ENCODE measurements at places on chromosomes 6 and 20.

- DNase-seq = no peak
Observed at GRCh38 chr6:104256646-104257045, 603.1 kb downstream of the HACE1 start.

GRCh38 chr6:13813621-13814175, 659 bp downstream of the MCUR1 start:
- DNase-seq = peak; percentile 36

DNA sequence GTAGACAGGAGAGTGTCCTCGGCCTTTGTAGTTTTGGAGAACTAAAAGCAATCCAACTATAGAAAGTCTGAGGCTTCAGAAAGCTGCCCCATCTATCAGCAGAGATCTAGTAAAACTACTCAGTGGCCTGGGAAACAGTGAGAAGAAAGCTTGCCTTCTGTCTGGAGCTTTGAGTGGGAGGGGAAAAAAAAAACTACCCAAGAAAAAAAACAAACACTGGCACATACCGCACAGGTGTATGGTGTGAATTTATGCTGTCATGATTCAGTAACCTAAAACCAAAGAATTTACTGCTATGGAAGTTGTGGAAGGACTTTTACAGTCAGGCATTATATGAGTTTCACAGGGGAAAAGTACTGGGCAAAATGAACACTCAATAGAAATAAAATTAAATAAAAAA, 280.5 kb downstream of the ADGRB3 start:
- DNase-seq = no peak

DNA sequence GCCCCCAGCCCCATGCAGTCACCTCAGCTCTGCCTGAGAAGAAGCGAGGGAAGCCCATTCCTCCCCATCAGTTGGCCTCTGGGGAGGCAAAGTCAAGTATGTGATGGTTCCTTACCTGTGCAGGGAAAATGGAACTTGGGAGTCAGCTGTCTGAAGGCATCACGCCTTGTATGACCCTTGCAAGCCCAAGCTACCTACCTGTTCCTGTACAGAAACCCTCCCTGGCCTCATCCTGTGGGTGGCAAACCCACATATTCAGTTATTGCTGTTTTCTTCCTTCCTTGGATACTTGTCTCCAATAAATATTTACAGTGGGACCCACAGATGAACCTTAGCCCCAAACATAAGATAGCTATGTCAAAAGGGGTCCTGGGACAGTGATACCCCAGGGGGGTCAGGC, 92.2 kb upstream of the MLN start:
- no peak for DNase-seq

DNA sequence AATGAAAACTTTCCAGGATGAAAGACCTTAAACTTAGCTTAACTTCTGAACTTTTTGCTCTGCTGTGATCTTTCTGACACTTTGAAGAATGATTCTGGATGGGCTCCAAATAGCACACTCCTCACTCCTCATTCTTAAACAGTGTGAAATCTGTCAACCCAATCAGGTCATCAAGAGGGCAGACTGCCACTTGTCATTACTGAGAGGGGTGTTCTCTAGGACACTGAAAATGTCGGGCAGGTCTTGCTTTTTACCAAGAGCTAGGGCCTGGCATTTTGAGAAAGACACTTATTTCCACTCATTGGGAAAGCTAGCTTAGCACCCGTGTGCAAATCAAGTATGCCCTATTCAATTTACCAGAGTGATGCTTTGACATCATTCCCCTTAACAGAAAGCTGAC, 122.2 kb downstream of the MTFR2 start:
- DNase-seq = no peak

GRCh38 chr6:133218852-133219251, 22.3 kb upstream of the EYA4 start:
- no peak for DNase-seq

GRCh38 chr6:7615611-7616383, 25.8 kb downstream of the SNRNP48 start:
- DNase-seq = peak; percentile 50

DNA sequence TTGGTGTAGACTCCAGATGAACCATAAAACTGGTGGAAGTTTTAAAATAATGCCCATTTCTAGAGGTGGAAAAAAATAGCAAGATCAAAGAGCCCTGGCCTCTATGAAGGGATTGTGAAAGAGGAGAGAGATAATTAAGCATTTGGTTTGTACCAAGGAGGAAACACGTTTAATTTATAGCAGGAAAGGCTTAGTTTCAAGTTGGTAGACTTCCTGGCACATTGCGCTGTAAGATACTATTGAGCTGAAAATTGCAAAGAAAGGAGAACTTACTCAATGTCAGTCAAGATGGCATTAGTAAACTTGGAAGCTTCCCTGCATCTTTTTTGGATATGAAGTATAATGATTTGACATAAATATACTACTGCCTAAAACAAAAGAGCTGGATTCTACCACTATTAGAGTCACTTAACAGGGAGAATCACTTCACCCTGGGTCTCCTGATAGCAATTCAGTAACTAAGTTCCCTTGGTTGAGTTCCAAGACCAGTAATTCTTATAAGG, 24.4 kb downstream of the MARCKS start:
- no peak for DNase-seq

- DNase-seq = no peak
Observed at GRCh38 chr6:129871221-129871620, 10.1 kb upstream of the TMEM244 start.

DNA sequence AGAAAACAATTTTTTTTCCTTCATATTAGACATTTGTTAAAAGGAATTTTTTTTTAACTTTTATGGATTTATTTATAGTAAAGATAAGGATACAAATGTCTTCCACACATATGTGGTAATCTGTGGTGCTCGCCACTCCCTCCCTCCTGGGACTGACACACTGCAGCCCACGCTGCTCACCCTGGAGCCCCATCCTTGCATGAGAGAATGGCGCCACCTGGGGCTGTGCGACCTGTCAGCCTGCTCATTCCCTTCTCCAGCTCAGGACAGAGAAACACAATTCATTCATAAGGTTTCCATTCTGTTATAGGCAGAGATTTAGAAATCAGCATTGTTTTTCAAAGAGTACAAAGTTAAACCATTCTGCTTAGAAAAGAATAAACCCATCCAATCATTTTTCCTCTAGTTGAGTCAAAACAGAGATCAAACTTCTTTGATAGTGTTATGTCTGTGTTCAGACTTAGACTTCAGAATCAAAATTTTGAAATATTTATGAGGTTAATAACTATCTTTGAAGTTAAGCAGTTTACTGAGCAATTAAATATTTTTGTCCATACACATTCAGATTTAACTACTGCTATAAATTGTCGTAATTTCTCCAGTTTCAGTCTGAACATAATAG, 42.8 kb upstream of the DYNLRB1 start:
- peak; percentile 11 for DNase-seq

- DNase-seq = peak; percentile 5
Observed at GRCh38 chr6:96898241-96898851, 655 bp upstream of the NDUFAF4 start.

DNA sequence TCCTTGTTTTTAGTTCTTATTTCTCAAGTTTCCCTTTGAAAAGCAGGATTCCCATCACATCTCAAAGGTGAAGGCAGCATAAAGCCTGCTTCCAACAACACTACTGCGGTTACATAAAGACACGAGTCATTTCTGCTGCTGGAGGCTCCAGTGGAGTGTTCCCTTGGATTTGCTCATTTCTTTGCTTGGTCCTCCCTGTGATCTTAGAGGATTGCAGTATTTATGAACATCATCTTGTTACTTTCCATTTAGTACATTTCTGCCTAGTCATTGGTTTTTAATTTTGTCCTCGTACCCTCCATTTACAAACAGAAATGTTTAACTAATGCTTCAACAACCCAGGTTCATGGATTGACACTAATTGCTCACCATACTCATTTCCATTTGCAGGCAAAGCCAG, 298.8 kb downstream of the ZNF217 start:
- no peak for DNase-seq

DNA sequence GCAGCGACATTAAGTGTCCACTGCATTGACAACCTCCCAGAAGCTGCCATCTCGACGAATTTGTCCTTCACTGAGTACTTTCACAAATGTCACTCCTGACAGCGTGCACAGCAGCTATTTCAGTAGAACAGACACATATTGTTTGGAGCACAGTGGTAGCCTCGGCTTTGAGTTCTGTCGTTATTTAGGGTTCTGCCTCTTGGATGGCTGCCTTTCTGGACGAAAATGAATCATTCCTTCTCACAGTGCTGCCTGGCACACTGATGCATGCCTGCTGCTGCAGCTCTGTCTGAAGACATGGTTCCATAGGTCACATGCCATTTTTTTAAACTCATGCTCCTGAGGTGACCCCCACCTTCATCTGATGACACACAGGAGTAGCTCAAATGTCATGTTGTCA, 477.0 kb downstream of the C6orf118 start:
- no peak for DNase-seq

DNA sequence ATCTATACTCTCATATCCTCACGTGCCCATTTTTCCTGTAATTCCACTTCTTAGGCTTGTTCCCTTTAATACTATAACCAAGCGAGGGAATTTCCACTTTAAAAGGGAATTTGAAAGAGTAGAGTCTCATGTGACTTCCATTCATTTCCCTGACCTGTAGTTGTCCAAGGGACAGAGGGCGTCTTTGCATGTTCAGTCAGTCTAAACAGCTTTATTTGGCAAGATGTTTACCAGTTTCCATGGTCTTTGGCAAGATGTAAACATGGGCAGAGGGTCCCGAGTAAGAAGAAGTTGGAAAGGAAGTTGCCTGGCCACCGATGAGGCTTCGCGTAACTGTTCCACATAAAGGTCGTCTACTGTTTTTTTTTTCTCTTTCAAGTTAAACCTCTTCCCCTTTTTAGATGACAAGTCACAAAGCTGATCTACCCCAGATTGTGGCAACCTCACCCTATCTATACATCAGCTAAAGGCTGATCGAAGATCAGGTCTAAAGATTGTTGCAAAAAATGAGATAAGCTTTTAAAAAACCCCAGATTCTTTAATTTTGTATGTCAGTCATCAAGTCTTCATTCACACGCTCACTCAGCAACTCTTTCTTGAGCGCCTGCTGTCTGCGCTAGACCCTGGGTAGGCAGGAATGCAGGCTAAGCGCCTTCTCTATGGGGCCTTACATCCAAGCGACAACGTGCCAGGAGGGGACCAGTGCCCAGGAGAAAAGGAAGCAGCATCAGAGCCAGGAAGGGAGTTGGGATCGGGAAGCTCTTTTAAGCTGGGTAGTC, 31.7 kb upstream of the CCR6 start:
- no peak for DNase-seq

DNA sequence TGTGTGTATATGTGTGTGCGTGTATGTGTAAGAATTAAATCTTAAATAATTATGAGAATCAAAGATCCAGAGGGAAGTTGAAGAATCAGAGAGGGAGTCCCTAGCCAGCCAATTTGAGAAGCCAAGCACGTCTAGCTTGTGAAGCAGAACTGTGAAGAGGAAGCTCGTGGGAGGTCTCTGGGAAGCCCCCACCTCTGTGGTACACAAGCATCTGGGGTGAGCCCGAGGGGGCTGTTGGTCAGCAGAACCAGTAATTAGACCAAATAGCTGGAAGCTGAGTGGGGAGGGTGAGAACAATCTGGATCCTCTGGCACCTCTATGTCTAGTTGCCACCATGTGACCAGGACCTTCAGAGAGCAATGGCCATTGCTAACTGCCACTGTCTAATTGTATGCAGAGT, 310.0 kb upstream of the PRND start:
- DNase-seq = no peak

DNA sequence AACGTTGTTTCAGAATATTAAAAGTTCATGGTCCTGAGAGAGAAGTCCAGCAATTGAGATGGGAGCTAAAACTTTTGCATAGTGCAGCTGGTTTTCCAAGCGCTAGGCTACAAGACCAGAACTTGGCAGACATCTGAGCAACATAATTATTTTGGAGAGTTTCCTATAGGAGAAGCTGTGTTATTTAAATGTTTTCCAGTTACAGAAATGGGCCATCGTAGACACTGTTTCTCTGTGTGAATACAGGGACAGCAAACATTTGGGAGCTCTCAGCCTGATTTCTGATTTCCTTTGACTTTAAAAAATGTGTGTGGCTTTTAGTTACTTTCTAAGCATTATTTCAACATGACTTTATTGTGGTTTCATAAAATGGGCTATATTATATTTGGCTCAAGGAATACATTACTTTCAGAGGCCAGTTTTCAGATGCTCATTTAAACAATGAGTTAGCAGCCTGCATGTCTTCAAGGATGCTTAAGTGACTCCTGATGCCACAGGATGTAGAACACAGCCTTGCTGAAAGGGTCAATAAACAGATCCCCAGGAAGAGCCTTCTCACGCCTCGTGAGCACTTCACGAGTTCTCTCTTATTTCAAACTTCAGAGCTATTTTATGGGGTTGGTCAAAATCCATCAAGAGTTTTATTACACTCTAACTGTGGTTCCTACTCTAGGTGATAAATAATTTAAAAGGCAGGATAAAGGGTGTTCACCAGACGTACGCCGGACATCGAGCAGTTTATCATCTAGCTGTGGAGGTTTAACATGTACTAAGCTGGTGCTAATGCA, 193.8 kb downstream of the SMOC2 start:
- no peak for DNase-seq

GRCh38 chr6:30557683-30557981, 537 bp downstream of the PRR3 start:
- no peak for DNase-seq

DNA sequence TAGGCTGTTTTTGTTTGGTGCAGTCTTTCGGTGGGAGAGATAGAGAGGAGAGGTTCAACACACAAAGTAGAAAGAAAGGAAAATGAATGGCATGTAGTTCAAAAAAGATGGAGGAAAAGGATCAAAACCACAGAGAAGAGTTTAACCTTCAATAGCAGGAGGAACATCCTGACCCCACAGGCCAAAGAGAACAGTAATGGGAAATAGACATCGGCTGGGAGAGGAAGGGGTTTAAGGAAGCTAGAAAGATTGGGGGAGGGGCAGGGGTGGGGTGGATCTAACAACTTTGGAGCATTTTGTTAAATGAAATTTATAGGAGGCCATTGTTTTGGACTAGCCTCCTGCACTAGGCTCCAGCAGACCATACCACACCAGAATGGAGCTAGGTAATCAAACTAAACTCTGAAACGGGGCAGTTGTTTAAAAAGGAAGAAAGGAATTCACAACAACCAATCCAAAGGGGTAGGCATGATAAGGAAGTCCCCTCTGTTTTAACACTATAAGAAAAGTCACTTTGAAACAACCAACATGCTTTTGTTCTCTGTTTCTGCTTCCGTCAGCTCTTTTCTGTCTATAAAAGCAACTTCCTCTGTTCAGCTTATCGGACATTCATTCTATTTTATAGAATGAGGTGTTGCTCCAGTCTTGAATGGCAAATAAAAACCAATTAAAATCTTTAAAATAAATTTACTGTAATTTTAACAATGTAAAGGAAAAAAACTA, 82.6 kb downstream of the EPB41L2 start:
- DNase-seq = no peak

DNA sequence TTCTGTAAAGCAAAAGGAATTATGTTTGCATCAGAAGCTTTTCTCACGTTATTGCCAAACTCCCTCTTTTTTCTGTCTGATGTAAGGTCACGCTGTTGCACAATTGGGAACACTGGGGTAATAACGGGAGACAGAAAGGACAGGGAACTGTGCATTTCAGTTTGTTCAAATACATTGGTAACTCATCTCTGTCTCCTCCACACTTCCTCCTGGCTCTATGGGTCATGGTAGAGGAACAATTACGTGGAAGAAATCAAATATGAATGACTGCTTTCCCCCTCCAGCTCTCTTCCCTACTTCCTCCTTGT, 132.2 kb upstream of the TNFAIP3 start:
- no peak for DNase-seq

GRCh38 chr6:63347599-63347998, 27.8 kb upstream of the LGSN start:
- DNase-seq = peak; percentile 91
